Esophagus muscularis mucosa (tissue), 4 donors: ENCODE measurements at places on chromosomes 12 and 14.
A peak's percentile ranks its signal among the peaks of the same experiment; 100 is the strongest.

DNA sequence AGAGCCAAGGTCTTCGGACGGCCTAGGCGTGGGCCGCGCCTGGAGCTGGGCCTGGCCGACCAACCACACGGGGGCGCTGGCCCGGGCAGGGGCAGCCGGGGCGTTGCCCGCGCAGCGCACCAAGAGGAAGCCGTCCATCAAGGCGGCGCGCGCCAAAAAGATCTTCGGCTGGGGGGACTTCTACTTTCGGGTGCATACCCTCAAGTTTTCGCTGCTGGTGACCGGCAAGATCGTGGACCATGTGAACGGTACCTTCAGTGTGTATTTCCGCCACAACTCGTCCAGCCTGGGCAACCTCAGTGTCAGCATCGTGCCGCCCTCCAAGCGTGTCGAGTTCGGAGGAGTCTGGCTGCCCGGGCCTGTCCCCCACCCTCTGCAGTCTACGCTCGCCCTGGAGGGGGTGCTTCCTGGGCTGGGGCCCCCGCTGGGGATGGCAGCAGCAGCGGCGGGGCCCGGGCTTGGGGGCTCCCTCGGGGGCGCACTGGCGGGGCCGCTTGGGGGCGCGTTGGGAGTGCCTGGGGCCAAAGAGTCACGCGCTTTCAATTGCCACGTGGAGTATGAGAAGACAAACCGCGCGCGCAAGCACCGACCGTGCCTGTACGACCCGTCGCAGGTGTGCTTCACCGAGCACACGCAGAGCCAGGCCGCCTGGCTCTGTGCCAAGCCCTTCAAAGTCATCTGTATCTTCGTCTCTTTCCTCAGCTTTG, 4.4 kb upstream of the SHMT2 start:
- DNase-seq: no peak

DNA sequence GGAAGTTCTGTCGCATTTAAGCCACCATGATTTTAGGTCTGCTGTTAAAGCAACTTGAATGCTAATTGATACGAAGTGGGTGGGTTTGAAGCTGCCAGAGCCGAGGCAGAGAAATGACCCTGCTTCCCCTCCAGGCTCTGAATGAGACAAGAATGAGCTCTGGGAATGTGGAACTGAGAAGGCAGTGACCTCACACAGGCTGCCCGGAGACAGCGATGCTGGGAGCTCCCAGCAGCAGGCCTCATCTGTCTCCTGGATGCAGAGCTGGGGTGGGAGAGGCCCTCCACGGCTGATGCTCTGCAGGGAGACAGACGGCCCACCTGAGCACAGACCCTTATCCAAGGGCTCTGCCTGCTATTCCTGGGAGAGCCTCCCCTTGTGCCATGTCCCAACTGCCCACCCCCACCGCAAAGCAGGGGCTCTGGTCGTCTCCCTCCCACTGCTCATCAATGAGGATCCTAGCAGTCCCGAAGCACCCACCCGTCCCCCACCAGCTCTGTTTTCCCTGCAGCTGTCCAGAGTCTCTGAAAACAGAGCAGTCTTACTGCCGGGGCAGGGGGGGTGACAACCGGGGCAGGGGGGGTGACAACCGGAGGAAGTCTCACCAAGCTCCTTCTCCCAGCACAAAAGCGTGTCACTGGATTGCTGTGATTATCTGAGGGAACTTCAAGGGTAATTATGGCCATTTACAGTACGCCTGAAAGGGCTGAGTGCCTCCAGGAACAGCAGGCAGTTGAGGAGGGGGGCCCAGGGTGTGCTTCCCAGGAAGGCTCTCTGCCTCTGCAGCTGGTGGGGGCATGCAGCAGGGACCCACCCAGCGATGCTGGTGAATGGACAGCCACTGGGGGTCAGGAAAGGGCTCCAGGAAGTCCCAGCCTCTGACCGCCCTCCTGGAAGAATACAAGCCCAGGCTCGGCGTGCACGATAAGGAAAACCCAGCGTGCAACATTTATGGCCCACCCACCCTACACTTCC, 67.8 kb downstream of the CHGA start:
- DNase-seq: no peak

DNA sequence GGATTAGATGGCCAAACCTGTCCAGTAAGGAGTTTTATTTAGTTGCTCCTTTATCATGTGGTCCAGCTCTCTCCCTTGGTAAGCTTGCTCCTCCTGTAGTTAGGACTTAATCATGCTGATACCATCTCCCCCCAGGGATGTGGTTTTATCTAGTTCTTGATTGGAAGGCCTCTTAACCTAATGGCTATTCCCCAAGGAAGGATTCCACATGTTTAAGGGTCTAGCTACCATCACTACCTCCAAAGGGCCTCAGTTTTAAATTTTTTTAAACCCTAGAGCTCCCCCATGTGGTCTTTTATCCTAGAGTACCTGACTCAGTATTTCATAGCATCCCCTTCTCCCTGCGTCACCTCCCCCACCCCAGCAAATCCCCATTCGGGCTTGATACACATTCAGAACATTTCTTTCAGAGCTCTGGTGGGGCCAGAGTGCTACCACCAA, 22.5 kb downstream of the MAP3K12 start:
- DNase-seq: no peak

DNA sequence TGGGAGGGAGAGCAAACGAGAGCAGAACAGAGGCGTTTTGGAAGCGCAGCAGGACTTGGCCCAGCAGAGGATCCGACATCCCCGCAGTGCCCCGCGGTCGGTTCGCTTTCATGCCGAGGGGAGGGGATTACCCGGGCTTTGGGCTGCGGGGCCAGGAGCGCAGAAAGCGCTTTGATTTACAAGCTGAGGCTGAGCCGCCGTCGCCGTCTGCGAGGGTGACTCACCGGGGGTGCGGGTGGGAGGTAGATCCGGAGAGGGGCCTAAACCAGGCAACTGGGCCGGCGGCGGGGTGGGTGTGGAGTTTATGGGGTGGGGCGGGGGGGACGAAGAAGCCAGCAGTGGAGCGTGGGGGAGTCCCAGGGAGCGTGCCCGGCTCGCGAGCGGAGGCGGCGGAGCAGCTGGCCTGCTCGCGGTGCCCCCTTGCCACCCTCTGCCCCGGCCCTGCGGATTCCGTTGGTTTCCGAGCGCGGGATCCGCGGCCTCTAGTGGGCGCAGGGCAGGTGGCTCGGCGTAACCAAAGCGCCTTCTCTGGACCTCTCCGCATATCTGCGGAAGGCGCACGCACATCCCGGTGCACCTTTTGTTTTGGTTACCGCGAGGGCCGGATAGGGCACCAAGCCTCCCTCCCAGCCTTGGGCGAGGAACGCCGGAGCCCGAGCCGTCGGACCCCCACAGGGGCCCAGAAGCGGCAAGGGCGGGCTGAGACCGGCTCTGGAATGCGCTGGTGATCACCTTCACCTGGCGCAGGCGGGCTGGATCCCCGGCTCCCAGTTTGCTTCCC, 2.6 kb downstream of the SIX4 start:
- DNase-seq: no peak

DNA sequence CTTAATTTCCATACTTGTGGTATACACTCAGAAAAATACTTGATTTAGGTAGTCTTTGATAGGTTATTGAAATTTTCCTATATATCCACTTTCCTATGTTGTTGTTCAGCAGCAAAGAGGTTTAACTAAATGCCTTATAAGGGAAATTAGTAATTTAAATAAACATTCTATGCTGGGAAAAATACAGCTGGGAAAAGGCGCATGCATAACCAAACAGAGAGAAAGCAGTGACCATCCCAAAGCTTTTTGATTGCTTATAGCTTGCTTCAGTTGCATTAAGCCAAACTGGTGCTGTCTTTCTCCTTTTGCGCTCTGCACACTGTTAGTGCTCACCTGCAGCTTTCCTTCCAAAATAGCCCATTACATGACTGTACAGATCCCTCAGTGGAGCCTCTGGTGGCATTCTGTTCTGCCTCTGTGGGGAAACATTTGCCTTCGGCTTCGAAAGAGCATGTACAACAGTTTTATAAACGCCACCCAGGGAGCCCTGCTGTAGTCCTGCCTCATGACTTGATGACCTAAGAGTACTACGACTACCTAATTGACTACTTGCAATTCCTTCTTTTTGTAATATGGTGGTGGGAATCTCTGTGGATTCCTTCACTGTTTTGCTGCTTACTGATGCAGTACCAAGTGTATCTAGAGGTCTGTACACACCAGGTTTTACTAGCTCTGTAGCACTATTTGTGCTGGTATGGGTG, 120.8 kb downstream of the RALGAPA1 start:
- DNase-seq: no peak

DNA sequence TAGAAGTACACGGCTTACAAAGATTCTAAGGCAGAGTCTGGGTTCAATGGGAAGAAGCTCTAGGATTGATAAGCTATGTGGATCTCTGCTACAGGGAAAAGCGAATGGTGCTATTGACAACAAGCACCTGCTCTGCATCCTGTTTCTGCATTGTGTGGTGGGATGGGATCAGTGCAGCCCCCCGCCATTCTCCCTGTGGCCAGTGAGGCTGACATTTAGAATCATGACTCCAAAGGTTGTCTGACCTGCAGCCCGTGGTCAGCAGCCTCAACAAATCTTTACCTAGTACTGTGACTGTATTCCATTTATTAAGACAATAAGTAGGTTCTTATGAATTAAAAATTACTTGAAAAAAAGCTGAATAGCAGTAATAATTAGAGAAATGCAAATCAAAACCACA, 1477.0 kb upstream of the TMEM132C start:
- DNase-seq: peak; percentile 74

GRCh38 chr14:21192875-21193535, 37.1 kb upstream of the OR5AU1 start:
- DNase-seq: no peak

GRCh38 chr12:40382217-40382616, 157.4 kb downstream of the LRRK2 start:
- DNase-seq: no peak

DNA sequence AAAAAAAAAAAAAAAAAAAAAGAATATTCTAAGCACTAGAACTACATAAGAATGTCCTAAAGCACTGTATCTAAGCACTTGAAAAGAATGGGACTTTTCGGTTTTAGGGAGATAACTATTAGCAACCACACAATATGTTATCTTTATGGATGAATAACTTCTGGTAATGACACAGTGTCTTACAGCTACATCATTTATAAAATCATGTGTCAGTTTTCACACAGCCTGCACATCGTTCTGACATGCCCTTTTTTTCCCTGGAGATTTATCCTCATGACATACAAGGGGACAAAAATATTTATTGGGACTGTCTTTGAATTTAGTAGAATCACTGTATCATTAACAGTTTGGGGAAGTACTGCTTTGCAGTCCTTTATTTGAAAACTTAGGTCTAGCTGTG, 17.3 kb downstream of the TMEM19 start:
- no peak for DNase-seq

GRCh38 chr12:28937196-28937595, 211.9 kb upstream of the FAR2 start:
- DNase-seq: no peak
